ENCODE measurements at places on chromosomes 11 and 22. TPM values are rescaled to one million over a fixed set of nuclear protein-coding genes. Genes with fewer than 3 reads are reported as not detected.

The CSF2RB gene
- 3.3 TPM for total RNA-seq

DNA sequence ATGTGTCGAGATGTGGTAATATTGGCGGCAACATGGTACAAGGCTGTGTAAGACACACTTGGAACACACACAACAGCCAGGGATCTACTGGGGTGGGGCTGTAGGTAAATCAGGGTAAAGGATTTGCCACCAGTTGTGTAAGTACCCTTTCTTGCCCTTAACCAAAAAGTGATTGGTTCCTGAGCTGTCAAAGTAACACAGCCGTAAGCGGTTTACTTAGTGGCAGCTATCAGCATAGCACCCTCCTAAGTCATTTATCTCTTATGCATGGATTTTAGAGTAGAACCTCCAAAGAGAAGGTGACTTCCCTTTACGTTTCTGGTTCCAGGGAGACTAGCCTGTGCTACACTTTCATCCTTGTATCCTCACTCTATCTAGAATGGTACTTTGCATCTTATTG lies 57.2 kb downstream of the SPECC1L start:
- no peak for DNase-seq

DNA sequence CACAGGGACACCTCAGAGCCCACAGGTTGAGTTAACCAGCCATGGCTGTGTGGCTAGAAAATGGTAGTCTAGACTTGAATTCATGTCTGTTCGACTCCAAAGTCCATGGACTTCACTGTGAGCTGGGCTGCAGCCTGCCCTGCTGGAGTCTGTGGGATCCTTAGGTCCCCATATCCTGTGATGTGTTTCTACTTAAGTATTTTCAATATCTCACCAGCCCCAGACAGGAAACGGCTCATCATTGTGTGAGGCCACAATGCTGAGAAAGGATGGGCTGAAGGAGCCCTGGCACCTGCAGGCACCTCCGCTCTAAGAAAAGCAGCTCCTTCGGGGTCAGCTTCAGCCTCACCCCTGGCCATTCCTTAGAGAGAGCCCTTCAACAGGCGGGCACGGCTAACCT lies 93.1 kb downstream of the NAT10 start:
- DNase-seq: no peak

GRCh38 chr22:40235308-40235707 lies 57.6 kb downstream of the TNRC6B start:
- DNase-seq: no peak

The PKDREJ gene
- total RNA-seq: not detected
